ENCODE measurements at places on chromosomes 5 and 9.

- no peak for DNase-seq
These were observed 15.3 kb upstream of the F2RL2 start for GRCh38 chr5:76638479-76638878.

DNA sequence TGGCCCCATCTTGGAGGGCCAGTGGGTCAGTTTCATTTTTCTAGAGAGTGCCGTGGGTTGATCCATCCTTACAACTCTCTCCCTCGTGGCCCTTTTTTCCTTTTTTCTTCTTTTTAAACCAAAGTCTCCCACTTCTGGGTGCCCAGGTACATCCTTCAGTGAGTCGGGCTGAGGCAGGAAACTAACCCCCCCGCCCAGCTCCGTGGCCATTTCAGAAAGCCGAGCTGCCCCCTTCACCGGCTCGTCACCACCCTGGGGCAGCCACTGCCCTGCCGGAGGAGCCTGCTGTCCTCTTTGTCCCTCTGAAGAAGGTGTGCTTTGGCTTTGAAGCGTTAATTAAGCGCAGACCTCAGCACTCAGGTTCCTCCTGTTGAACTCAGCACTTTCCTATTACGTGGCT is 5.2 kb downstream of the CFAP77 start:
- no peak for DNase-seq

DNA sequence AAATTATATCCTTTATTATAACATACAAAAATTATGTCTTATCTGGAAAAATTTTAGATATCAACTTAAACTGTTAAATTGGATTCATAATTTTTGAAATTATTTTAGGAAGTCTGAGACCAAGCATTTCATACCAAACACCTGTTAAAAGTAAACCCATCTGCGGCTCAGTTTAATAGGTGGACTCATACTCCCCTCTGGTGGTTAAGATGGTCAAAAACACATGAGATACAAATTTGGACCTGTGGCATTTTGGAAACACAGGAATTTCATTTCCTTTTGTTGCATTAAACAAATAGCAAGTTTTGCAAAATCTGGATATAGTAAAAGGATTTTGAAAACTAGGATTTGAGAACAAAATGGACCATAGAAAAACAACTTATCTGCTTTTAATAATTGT is 53.7 kb downstream of the RGMB start:
- DNase-seq: peak; percentile 40

- no peak for DNase-seq
These were observed 1.6 kb upstream of the TNIP1 start for GRCh38 chr5:151082282-151082902.

DNA sequence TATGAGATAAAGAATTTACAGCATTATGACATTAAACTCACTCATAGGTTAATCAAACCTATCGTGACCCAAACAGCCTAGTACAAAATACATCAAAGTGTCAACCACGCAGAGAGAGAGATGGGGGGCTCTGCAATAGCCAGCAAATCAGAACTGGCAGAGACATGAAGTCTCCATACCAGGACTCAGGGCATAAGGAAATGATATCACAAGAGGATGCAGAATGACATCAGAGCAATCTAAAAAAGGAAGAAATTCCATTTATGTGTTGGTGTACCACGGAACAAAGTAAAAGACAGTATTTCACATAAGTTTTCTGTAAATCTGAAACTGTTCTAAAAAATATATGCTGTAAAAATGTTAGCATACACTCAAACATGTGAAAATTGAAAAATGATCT is 24.6 kb downstream of the BICD2 start:
- no peak for DNase-seq

DNA sequence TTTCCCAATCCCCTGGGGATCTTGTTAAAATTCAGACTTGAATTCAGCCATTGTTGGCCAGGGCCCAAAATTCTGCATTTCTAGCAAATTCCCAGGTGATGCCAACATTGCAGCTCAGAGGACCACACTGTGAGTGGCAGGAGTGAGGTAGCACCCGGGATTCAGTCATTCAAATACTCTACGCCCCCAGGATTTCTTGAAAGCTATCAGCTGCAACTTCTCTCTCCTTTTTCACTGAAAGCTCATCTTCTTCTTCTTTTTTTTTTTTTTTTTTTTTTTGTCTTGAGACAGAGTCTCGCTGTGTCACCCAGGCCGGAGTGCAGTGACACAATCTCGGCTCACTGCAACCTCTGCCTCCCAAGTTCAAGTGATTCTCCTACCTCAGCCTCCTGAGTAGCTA is 19.3 kb upstream of the ANKH start:
- peak; percentile 8 for DNase-seq

- DNase-seq: no peak
These were observed 10.4 kb upstream of the SYNPO start for GRCh38 chr5:150630016-150630415.

GRCh38 chr9:95264954-95265615 is 52.4 kb downstream of the FANCC start:
- DNase-seq: peak; percentile 39

- DNase-seq: no peak
These were observed 11.5 kb downstream of the SFXN1 start for GRCh38 chr5:175489693-175490443.

- DNase-seq: no peak
These were observed 17.9 kb downstream of the CCDC171 start for GRCh38 chr9:15570769-15571168.

DNA sequence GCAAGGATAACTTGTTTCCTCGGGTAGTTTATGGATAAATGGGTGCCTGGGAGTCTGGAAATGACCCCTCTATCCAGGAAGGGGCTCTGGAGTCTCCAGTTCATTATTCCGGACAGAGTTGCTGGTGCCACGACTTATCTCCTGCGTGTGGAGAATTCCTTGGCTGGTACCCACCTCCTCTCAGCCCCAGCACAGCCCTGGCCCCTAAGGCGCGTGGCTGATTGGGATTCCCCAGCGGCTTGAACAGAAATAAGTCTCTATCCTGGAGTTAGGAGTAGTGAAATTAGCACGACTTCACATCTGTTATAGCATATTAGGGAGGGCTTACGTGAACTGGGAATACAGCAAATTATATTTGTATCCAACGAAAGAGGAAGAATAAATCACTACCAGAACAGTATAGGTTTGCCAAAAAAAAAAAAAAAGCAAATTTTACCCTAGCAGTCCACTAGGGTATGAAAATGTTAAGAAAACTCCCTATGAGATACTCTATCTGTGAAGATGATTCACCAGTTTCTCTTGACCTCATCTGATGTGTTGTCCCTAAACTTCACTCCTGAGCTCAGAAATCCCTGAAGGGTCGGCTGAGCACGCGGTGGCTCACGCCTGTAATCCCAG is 172.5 kb upstream of the OTULINL start:
- no peak for DNase-seq

DNA sequence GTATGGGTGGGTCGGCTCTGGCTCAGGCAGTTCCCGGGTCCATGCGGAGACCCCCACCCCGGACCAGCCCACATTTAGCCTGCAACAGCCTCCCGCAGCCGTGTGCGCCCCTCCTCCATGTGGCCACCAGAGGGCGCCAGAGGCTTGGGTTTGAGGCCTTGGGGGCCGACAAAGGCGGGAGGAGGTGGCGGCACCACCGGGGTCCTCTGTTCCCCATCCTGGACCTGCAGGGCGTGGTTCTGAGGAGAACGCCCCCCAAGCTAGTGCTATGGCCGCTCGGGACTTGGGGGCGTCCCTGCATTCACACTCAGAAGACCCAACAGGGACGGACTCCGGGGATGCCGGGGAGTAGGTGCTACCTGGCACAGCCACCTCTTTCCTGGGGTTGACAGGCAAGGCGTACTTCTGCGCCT is 16.5 kb downstream of the ASS1 start:
- DNase-seq: no peak

- DNase-seq: no peak
These were observed 453.6 kb downstream of the CSNK1G3 start for GRCh38 chr5:123965626-123966025.

DNA sequence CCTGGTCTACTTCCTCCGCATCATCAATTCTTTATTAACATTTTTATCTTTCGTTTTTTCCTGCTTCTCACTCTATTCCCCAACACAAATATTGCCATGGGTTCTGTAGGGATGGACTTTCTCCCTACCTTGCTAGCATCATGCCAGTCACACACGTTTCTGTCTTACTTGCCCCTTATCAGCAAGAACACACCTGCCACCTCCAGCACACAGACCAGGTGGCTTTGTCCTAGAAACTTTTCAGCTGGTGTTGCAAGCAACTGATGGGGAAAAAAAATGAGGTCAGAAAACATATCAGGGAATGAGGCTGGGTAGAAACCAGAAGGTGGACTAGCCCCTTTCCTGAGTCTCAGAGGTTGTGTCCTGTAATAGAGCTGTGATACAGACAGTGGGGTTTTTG is 5.8 kb downstream of the SH3RF2 start:
- no peak for DNase-seq

DNA sequence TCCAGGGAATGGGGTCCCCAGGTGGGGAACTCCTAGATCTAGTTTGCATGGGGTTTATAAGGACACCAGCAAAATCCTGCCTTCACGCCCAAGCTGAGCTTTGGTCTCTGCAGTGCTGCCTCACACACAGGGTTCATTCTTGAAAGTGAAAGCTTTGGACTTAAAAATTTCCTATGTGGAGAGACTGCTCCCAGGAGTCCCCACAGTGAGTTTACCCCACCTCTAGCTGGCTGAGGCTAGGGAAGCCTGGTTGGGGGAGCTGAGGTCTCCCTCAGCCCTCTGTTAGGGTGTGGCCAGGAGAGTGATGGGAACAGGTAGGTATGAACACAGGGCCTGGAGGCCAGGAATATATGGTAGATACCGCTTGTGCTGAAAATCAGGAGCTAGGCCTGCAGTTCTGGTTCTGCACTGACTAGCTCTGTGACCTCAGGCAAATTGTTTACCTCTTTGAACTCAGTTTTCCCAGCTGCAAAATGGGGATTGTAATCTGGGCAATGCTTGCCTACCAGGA is 41.5 kb upstream of the LARP1 start:
- no peak for DNase-seq

GRCh38 chr5:580436-580835 is 31.7 kb upstream of the CEP72 start:
- DNase-seq: no peak

DNA sequence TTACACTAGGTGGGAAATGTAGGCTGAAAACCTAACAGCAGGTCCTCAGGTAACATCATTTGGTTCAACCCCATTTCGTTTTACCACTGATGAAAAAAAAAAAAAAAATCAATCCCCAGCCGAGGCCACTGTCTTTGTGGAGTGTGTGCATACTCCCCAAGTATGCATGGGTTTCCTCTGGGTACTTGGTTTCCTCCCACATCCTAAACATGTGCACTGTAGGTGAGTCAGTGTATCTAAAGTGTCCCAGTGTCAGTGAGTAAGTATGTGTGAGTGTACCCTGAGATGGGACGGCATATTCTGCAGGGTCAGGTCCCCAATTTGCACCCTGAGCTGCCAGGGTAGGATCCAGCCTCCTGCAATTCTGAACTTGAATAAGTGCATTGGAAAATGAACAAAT is 966.5 kb upstream of the DMAC1 start:
- no peak for DNase-seq

GRCh38 chr5:178590924-178591423 is 781 bp upstream of the COL23A1 start:
- DNase-seq: peak; percentile 55

- DNase-seq: no peak
These were observed 309.9 kb downstream of the IRX1 start for GRCh38 chr5:3905521-3905920.

- DNase-seq: peak; percentile 14
These were observed 107.6 kb downstream of the APBA1 start for GRCh38 chr9:69564557-69564956.

DNA sequence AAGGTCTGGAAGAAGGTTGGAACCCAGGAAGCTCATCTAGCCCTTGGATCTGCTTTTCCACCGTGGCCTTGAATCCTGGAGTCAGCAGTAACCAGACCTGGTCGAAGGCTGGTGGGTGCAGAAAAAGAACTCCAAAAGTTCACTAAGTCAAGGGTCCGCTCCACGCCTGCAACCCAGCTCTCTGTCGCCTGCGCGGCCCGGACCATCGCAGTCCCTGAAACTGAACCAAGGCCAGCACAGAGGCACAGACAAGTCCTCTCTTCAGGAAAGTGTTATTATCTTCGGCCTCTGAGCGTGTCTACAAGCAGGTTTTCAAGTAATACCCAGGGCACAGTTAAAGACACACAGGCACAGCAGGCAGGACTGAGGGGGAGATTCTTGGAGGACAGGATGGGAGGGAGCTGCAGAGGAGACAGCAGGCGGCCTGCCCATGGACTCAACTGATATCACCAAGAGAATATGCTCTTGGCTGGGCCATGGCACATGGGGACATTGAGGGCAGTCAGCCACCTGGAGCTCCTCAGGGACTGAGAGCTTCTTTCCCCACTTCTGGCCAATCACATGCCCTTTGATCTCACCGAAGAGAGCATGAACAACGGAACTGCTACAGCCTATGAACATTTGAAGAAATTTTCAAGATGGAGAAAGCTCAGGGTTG is 45.8 kb upstream of the SEMA4D start:
- DNase-seq: no peak

DNA sequence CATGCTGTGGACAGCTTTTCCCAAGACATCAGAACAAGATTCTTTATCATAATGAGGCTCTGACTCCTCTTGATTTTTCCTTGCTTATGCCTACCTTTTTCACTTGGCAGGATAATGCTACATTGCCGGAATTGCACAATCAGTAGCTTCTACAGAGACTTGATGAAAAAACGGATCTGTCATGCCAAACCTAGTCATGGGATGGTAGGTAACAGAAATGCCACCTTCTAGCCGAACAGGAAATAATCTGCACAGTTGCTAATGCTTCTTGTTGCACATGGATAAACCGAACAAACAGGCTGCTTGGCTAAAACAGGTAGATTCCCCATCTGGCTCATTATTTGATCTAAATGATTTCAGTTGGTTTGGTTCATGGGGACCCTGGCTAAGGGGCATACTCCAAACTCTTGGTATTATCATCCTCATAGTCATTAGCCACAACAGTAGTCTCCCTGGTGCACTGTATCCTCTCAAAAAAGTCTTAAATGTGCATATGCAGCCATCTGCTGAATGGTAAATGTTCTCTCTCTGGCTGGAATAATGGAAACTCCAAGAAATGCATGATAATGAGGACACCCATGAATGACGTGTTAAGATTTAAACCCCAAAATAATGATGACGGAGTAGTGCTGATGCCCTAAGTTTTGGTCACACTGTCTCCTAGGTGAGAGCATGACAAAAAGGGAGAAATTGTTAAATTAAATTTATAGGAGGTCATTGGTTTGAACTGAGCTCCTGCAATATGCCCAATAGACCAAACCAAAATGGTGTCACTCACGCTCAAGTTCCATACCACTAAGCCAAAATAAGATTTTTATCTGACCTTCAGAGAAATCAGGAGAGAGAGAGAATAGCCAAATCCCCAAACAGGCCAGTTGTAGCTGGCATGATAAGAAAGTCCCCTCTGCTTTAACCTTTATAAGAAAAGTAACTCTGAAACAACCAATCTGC is 47.0 kb downstream of the RAPGEF1 start:
- no peak for DNase-seq

GRCh38 chr5:169095410-169095960 is 205.5 kb downstream of the SLIT3 start:
- no peak for DNase-seq

Data from fibroblast of gingiva (primary cell).